Heart right ventricle (tissue), 16 donors: ENCODE measurements at places on chromosomes 6 and 20. TPM values are rescaled to one million over a fixed set of nuclear protein-coding genes. Genes with fewer than 3 reads are reported as not detected.

DNA sequence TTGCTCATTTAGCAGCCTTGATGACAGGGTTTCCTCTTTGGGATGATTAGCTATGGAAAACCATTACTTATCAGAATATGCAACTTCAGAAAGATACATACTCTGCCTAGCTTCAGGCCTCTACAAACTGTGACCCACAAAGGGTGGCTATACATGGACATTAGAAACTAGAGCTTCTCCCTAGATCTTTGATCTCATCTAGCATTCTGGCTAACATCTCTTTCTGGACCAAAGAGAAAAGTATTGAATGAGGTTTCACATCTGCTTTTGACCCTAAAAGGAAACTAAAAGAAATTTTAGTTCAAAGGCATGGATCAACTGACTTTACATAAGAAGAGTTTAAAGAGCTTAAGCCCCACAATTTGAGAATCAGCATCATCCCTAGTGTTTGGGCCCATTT, 12.4 kb upstream of the HMGN3 start:
- H3K27ac ChIP-seq, result no peak overlapping the region
- peaks cover 10% of the 10 kb centered on the region for H3K4me1 ChIP-seq
- H3K4me3 ChIP-seq, result no peak overlapping the region
- no peak for DNase-seq
- no peaks in the 10 kb centered on the region for H3K36me3 ChIP-seq

GRCh38 chr20:16556301-16556700, 16.9 kb downstream of the KIF16B start:
- H3K36me3 ChIP-seq, result no peaks in the 10 kb centered on the region
- H3K27me3 ChIP-seq, result no peaks in the 10 kb centered on the region
- no peak overlapping the region for H3K27ac ChIP-seq
- peaks cover 7% of the 10 kb centered on the region for H3K4me1 ChIP-seq
- H3K4me3 ChIP-seq, result no peak overlapping the region
- DNase-seq, result no peak

MUC22 gene
- 0.23 TPM for total RNA-seq

LY6G6D gene
- not detected for total RNA-seq

DNA sequence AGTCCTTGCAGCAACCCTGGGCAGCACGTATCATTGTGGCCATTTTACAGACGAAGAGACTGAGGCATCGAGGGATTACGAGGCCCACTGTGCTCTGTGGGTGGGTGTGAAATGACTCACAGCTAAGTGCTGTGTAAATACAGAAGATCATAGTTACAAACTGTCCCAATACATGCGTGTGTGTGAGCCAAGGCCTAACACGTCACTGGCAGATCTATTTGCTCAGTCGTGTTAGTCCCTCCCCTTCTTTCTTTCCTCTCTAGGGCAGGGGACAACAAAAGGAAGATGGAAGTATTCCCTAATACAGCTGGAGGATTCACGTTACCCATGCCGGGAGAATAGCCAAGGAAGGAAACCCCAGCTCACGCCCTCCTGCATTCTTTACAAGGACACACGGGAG, 175.9 kb downstream of the CDC5L start:
- no peaks in the 10 kb centered on the region for H3K36me3 ChIP-seq
- no peak overlapping the region for H3K27ac ChIP-seq
- no peak overlapping the region for H3K4me3 ChIP-seq
- H3K27me3 ChIP-seq, result peaks cover 9% of the 10 kb centered on the region

GRCh38 chr6:117552618-117553017, 49.7 kb downstream of the GOPC start:
- H3K27me3 ChIP-seq, result no peaks in the 10 kb centered on the region
- H3K4me3 ChIP-seq, result no peak overlapping the region
- peaks cover 6% of the 10 kb centered on the region for H3K36me3 ChIP-seq
- H3K27ac ChIP-seq, result no peak overlapping the region
- DNase-seq, result no peak

ULBP3 gene
- 0.52 TPM for total RNA-seq

DNA sequence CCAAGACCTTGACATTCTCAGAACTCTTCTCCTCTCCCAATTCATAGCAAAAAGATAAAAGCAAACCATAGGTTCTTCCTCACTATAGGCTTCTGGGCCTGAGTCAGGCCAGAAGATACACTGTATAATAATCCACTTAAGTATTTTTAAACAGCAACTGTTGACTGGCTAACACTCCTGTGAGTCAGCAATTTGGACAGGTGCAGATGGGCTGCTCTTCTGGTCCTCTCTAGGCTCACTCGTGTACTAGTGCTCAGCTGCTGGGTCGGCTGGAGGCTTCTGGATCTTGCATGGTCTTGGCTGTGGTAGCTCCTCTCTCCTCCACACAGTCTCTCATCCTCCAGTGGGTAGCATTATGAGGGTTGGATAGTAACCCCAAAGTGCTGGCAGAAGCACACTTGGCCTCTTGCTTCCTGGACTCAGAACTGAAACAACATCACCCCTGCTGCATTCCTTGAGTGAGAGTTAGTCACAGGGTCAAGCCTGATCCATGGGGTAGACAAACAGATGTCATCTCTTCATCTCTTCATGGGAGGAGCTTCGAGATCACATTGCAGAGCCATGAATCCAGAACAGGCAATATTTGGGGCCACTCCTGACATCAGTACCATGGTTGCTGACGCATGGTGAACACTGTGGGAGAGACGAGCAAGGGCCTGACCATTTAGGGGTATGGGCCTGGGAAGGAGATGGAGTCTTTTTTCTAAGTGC, 86.9 kb downstream of the C6orf118 start:
- H3K27ac ChIP-seq, result no peak overlapping the region
- no peak for DNase-seq
- no peaks in the 10 kb centered on the region for H3K36me3 ChIP-seq
- no peaks in the 10 kb centered on the region for H3K27me3 ChIP-seq
- H3K4me1 ChIP-seq, result no peaks in the 10 kb centered on the region

DNA sequence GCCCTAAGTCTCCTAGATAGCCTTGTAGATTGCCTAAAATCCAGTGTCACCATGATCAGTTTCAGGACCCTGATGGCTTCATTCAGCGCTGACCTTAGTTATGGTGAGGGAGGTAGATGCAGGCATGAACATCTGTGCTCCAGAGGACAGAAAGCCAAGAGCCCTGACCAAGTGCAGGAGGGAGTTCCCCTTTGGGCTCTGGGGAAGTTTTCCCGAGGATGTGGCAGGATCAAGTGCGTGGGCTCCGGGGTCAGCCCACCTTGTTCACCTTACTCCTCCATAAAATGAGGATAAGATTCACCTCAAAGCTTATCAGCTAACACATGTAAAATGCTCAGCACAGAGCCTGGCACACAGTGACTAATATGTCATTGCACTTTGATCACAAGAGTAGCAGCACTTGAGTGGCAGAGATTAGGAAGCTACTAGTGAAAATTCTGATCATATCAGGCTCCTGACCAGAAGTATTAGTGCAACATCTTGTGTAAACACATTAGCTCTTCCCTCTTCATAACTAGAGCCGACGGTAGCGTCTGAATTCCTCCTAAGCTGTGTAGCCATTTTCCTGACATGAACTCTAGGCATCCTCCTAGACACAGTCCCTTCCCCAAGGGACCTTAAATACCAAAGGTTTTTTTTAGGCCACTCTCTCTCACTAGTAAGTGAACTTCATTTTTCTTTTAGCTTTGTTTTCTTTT, 125.2 kb downstream of the SULF2 start:
- DNase-seq, result no peak
- no peaks in the 10 kb centered on the region for H3K27me3 ChIP-seq
- peaks cover 21% of the 10 kb centered on the region for H3K4me1 ChIP-seq
- H3K4me3 ChIP-seq, result no peak overlapping the region

DNA sequence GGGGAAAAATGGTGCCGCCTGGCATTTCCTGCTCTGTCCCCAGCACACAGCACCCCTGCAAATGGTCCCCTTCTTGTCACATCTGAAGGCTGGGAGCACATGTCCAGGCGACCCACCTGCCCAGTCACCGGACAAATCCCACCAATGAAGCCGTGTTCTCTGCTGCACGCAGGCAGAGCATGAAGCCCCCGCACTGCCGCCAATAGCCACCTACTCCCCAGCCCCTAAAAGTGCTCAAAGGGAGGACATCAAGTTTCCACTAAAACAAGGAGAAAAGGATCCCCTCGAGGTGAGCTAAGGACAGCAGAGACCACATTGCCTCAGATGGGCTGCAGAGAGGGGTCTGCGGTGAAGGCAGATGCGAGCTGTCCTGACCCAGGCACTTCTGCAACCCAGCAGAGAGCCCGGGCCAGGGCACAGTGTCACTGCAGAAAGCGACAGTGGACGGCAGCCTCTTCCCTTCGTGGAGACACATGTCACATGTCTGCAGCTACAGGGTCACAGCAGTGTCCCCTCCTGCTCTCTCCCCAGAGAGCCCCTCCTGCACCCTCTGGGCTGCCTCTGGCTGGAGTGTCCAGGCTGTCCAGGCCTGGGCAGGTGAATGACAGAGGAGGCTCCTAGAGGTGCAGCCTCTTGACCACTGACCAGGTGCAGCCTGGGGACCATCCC, 221.5 kb downstream of the PREX1 start:
- no peak for DNase-seq
- no peak overlapping the region for H3K4me3 ChIP-seq
- peaks cover 24% of the 10 kb centered on the region for H3K27me3 ChIP-seq
- H3K4me1 ChIP-seq, result no peaks in the 10 kb centered on the region
- H3K27ac ChIP-seq, result no peak overlapping the region

GRIK2 gene
- total RNA-seq, result 3.4 TPM

TREML4 gene
- not detected for total RNA-seq

BNIP5 gene
- not detected for total RNA-seq

- no peaks in the 10 kb centered on the region for H3K27me3 ChIP-seq
- no peaks in the 10 kb centered on the region for H3K36me3 ChIP-seq
Observed at GRCh38 chr6:130848945-130849344, 21.7 kb downstream of the SMLR1 start.

PKHD1 gene
- not detected for total RNA-seq

ENPP1 gene
- total RNA-seq, result 1.4 TPM

RNF182 gene
- not detected for total RNA-seq

PCSK2 gene
- total RNA-seq, result 1.3 TPM

GRCh38 chr20:63493563-63494020, 5.3 kb downstream of the EEF1A2 start:
- H3K36me3 ChIP-seq, result no peaks in the 10 kb centered on the region
- peaks cover 28% of the 10 kb centered on the region for H3K4me1 ChIP-seq

DNA sequence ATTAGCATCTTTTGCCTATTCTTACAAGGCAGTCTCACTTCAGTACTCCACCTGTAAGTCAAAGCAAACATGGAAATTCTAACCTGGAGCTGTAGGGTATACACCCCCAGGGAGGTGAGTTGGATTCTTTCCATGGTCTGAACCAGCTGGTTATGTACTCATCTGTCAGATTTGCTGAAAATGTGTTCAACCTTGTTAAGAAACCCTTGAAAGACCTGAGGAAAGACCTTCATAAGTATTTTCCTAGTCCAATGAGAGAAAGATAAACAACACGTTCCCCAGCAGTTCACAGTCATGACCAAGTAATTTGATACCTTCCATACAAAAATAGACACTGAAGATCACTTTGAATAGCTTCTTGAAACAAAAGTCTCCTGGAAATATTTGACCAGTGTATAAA, 42.5 kb downstream of the ID4 start:
- no peaks in the 10 kb centered on the region for H3K36me3 ChIP-seq
- H3K27me3 ChIP-seq, result no peaks in the 10 kb centered on the region
- no peak overlapping the region for H3K4me3 ChIP-seq
- no peaks in the 10 kb centered on the region for H3K4me1 ChIP-seq
- no peak for DNase-seq
- no peak overlapping the region for H3K27ac ChIP-seq

ELMO2 gene
- 34.0 TPM for total RNA-seq

DNA sequence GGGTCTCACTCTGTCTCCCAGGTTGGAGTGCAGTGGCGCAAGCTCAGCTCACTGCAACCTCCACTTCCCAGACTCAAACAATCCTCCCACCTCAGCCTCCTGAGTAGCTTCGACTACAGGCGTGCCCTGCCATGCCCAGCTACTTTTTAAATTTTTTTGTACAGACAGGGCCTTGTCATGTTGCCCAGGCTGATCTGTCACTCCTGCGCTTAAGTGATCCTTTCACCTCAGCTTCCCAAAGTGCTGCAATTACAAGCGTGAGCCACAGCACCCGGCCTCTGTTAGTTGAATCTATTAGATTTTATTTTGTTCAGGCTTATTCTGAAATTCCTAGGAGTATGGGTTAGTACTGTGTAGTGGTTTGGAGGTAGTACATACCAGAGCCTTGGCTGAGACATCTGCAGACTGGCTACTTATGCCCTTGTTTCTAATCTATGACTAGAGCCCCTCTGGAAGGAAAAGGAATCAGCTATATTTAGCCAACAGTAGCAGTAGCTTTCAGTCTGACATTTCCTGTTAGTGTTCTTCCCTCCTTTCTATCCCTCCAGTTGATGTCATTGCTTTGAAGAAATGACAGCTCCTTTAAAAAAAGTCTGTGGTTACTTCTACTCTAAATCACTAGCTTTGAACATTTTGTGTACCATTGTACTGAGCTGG, 74.4 kb downstream of the ITCH start:
- no peaks in the 10 kb centered on the region for H3K27me3 ChIP-seq
- H3K36me3 ChIP-seq, result peaks cover 26% of the 10 kb centered on the region
- H3K4me1 ChIP-seq, result peaks cover 29% of the 10 kb centered on the region
- no peak for DNase-seq
- no peak overlapping the region for H3K4me3 ChIP-seq

- no peak overlapping the region for H3K4me3 ChIP-seq
- no peaks in the 10 kb centered on the region for H3K4me1 ChIP-seq
- H3K27me3 ChIP-seq, result no peaks in the 10 kb centered on the region
- H3K27ac ChIP-seq, result no peak overlapping the region
Observed at GRCh38 chr6:39137245-39137644, 22.3 kb upstream of the SAYSD1 start.

DNA sequence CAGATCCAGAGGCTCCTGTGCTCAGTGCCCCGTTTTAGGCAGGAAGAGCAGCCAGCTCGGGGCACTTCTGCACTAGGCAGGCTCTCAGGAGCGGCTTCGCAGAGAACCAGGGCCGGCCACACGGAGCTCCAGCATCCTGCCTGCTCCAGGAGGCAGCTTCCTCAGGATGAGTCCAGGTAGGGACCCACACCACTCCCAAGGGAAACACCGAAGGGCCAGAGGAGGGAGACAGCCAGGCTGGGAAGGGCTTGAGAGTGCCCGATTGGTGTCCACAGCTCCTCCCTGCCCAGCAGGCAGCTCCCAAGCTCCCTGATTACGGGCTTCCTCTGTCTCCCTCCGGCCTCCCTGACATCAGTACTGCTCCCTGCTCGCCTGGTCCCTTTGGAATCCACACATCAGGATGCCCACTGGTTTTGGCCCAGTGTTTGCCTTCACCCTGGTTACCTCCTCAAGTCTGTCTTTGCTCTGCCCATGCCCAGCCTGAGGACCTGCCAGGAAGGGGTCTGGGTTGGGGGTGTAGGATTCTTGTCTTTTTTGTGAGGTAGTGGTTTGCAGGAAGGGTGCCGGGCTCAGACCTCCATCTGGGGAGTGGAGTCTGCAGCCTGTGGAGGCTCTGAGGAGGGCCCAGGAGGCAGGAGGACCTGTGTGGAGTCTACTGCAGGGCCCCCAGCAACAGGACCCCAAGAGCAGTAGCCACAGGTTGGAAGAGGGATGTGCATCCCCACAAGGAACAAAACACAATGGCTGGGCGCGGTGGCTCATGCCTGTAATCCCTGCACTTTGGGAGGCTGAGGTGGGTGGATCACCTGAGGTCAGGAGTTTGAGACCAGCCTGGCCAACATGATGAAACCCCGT, 11.2 kb upstream of the PYGB start:
- H3K27ac ChIP-seq, result no peak overlapping the region
- no peak overlapping the region for H3K4me3 ChIP-seq
- H3K36me3 ChIP-seq, result no peaks in the 10 kb centered on the region
- no peak for DNase-seq
